ENCODE measurements at places on chromosomes 11 and 22.
A peak's percentile ranks its signal among the peaks of the same experiment; 100 is the strongest.

DNA sequence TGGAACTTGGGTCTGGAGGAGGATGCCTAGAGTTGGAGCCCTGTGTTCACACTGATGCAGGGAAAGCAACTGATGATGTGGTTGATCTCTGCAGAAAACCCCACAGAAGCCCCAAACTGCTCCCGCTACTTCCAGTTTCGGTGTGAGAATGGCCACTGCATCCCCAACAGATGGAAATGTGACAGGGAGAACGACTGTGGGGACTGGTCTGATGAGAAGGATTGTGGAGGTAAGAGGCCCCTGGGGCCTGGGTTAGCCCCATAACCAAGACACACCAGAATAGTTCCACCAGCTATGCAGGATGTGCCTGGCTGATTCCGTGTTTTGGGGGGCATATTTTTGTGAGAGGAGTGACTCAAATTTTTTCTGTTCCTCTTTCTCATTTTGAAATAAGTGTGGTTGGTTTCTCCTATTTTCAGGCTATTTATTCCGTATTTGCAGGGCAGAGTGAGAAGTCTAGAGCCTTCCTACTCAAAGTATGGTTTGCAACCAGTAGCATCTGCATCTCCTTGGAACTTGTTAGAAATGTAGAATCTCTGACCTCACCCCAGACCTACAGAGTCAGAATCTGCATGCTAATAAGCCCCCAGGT lies 137.3 kb upstream of the SORL1-AS1 start:
- no peak for DNase-seq

DNA sequence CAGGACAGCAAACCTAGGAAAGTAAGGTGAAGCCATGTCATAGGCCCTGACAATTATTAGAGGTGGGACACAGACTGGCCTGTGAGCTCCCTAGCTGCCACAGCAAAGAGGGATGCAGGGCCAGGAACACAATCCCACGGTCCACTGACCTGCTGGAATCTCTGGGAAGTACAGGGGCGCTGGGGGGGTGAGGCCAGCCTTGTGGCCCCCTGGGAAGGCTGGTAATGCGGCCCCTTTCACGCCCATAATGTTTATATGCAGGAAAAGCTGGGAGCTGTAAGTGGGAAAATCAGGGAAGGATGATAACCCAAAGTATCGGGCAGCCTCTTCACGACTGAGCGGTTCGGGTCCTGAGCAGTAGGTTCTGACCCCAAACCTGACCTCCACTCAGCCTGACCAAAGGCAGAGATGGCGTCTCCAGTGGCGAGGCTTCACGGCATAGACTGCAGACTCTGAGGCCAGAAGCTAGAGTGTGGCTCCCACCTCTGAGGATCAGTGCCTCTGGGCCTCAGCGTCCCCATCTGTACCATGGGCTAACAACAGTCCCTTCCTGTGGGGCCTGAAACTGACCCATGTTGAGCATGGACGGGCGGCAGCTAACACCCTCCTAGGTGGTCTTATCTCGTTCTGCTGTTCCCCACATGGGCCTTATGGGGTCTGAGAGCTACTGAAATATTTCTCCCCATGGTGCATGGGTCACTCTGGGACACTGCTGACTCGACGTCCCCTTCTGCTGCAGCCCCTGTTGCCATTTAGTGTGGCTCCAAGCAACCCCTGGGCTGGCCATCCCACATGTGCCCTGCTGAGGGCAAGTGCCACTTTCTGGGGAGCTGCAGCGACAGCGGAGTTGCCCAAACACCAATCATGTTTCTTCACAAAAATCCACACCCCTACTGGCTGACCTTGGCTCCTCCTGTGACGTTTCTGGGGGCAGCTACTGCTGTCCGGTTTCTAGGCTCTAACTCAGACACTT lies 101.8 kb downstream of the PHF21B start:
- DNase-seq = no peak

GRCh38 chr11:99988471-99988837 lies 698.6 kb upstream of the ARHGAP42 start:
- peak; percentile 8 for DNase-seq

GRCh38 chr11:40381481-40381880 lies 1078.0 kb downstream of the LRRC4C start:
- no peak for DNase-seq

DNA sequence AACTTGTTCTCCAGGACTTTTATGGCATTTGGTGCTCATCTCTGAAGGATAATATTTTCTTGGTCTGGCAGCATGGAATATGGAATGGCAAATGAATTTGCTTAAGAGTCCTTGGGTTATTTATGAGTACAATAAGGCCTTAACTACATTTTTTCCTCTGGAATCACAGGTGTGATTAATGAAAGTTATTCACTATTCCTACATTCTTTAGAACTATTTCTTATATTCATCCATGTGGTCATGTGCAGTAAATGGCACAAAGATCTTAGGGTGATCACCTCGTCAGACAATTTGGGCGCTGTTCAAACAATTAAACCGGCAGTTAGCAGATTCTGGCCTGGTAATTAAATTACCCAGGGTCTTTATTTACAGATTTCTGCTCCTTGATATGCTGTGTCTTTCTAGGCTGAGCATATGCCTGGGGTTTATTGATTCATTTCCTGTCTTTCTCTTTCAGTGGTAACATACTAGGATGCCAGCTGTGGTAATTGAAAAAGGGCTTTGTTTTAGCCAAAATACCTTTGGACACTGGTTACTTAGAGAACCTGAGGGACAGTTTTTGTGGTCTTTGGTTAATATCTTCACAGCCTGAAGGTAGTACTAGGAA lies 31.6 kb downstream of the SIK2 start:
- DNase-seq = no peak

- DNase-seq = peak; percentile 71
Observed at GRCh38 chr11:57792060-57792541, 30.5 kb downstream of the CTNND1 start.

DNA sequence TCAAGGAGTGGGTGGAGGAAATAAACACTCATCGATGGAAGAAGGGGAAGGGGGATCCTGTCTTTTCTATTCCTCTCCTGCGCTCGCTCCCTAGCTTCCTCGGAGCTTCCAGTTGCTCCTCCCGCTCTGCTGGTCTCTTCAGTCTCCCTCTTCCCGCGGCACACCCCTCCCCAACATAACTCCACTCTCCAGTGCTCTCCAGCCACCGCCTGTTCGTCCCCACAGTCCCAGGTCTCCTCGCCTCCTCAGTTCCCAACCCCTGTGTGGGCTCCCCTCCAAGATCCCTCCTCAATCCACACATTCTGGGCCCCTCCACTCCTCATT lies 438 bp downstream of the ZW10 start:
- no peak for DNase-seq

GRCh38 chr11:102346456-102346747 lies 612 bp upstream of the BIRC2 start:
- DNase-seq = no peak

DNA sequence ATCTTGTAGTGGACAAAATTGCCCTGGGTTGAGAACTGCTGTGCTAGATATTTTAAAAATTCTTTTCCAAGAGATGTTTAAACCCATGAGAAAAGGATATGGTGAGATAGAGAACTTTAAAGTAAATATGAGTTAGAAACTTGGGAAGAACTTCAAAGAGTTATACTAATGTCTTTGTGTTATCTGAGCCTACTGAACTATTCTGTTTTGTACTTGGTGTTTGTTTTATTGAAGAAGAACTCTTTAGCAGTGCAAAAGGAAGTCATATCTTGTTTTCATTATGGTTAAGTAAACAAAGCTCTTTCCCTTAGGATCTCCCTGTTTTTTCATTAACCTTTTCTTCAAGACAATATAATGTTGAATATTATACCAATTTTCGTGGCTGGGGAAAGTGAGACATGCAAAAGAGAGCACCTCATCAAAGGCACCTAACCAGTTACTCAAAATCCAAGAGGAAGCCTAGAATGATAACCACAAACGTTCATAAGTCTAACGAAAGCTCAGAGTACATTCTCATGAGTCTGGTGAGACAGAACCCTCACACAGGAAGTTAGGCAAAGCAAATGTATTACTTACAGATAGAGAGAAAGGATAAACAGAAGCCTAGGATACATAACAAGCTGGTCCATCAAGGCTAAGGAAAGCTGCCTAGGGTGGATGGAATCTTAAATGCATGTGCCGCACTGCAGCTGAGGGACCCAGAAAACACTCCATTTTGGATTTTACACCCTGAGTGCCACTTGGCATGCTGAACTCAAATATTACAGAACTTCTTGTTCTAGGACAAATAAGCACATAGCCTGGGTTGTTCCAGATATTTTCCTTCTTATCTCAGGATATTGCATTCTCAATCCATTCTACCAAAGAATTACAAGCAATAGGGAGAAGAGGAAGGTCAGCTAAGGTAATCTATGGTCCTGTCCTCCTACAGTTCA lies 112.5 kb upstream of the ANO3 start:
- peak; percentile 80 for DNase-seq

GRCh38 chr22:37206841-37207821 lies 5.1 kb downstream of the SSTR3 start:
- DNase-seq = no peak

DNA sequence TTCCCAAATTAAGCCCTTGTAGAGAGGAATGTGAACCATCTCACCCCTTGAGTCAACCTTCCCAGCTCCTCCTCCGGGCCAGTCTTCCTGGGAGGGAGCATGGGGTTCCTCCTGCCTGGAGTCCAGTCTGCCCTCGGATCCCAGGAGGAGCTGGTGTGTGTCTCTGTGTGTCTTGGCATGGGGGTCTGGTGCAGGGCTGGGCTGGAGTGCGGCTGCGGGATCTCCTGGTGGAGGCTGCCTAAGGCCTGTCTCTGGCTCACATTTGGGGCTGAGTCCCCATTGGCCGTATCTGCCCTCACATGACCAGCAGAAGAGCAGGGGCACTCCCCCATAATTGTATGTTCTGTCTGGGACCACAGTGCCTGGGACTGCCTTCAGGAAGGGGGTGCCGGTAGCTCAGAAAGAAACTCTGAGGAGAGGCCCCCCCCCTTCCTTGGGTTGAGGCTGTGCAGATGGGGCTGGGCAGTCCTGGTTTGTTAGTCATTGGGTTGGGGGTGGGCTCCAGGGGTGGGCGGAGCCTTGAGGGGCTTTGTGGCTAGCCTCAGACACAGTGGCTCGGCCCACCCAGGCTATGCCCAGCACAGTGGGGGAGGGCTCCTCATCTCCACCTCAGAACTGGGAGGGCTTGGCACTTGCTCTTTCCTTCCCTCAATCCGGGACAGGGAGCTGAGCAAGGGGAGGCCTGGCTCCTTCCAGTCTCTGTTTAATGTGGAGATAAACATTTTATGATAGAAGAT lies 2.9 kb downstream of the C1QTNF5 start:
- DNase-seq = peak; percentile 96

DNA sequence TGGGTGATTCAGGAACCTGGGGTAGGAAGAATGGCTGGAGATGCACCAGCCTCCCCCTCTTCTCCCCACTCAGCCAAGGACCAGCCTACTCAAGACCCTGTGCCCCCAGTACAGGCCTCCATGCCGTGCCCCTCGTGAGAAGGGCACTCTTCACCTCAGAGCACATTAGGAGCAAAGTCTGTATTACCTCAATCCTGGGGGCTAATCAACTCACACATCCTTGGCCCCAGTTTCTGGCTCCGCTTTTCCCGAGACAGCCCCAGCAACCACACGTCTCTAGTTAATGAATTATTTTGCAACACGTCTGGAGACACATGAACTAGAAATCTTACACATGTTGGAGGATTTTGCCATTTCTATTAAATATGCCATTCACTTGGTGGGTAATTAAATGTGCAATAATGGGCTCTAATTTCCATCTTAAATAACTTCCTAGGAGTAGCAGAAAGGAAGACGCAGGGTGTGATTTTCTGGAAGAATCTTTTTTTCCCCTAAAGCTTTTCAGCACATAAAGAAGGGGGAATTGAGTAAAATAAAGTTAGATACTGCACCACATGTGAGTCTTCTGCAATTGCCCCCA lies 63.0 kb downstream of the TMPRSS5 start:
- DNase-seq = no peak

- peak; percentile 37 for DNase-seq
Observed at GRCh38 chr11:74937696-74938475, 11.0 kb downstream of the XRRA1 start.

- peak; percentile 50 for DNase-seq
Observed at GRCh38 chr22:24460418-24461089, 33.2 kb downstream of the ADORA2A start.

DNA sequence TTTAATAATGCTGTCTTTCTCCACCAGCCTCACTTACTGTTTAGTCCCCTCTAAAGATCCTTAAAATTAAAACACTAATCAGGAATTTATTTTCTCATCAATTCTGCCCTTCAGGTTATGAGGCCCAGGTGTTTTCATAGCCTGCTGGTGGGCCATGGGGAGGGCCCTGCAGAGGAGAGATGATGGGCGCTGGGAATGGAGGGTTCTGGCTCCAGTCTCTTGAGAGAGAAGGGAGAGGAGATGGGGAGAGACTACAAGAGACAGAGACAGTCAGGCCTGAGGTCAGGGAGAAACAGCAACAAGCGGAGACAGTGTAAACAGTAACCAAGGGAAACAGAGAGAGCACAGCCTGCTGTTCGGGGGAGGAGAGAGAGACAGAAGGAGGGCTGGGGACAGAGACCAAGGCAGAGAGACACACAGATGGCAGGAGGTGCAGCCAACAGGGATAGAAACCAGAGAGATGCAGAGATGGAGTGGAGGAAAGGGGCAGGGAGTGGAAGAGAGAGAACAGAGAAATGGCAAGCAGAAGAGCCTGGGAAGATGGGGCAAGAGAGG lies 187.3 kb upstream of the SYT13 start:
- peak; percentile 73 for DNase-seq

- DNase-seq = no peak
Observed at GRCh38 chr11:60477035-60477445, 15.5 kb upstream of the MS4A12 start.

- DNase-seq = no peak
Observed at GRCh38 chr11:8487261-8487660, 106.8 kb downstream of the STK33 start.

- DNase-seq = peak; percentile 94
Observed at GRCh38 chr22:33380789-33381530, 322.8 kb upstream of the SYN3 start.

DNA sequence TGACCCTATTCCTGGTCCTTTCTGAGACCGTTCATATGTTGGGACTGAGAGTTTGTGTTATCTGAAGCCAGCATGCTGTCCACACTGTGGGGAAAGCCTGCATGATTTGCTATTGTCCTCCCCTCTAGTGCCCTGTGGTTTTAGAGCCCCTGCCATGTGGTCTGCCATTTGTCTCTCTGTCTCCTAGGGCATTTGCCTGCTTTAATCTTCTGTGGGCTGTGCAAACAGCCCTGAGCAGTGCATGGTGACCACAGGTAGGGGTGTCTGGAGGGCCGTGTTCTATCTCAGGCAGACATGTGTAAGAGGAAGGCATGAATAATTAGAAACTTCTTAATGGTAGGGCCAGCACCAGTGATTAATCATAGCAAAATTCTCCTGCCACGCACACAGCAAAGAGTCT lies 23.0 kb downstream of the AMPD3 start:
- no peak for DNase-seq

GRCh38 chr11:21195995-21196394 lies 526.6 kb downstream of the NELL1 start:
- DNase-seq = no peak

GRCh38 chr11:32386770-32387377 lies 48.5 kb downstream of the WT1 start:
- DNase-seq = peak; percentile 86

DNA sequence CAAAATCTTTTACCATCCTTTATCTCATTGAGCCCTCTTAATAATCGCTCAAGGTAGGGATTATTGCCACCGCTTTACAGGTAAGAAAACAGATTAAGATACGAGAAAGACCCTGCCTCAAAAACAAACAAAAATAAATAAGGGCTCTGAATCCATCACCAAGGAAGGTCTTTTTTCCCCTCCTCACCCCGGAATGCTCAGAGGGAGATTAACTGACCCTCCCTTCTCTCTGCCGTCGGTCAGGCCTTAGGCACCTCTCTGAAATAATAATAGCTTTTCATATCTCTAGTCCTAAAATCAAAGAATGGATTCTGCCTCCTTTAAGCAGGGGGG lies 620 bp upstream of the ATG2A start:
- no peak for DNase-seq

Data from mesenchymal stem cell (in vitro differentiated cells and primary cell).